Activated CD4-positive, alpha-beta T cell treated with anti-CD3 and anti-CD28 coated beads for 36 hours (primary cell): ENCODE measurements at places on chromosomes 2 and 18. TPM values are rescaled to one million over a fixed set of nuclear protein-coding genes. Genes with fewer than 3 reads are reported as not detected.

SCYGR4 gene
- total RNA-seq = not detected

LOXL3 gene
- 0.96 TPM for total RNA-seq

SCG2 gene
- total RNA-seq = not detected

RNF125 gene
- total RNA-seq = 22.2 TPM

RPRM gene
- total RNA-seq = not detected

MYO5B gene
- 0.18 TPM for total RNA-seq

GALNT3 gene
- total RNA-seq = 5.5 TPM

HOXD3 gene
- not detected for total RNA-seq

SPDYA gene
- 1.2 TPM for total RNA-seq

SLC14A1 gene
- total RNA-seq = 1.3 TPM

TACR1 gene
- total RNA-seq = not detected

KIF5C gene
- total RNA-seq = 14.1 TPM

KIAA2012 gene
- total RNA-seq = not detected

CDK5R2 gene
- not detected for total RNA-seq

ACKR3 gene
- 1.2 TPM for total RNA-seq

RMDN2 gene
- total RNA-seq = 2.7 TPM

CHST9 gene
- not detected for total RNA-seq

TRABD2A gene
- total RNA-seq = 37.2 TPM
